H1 (cell line): ENCODE measurements at places on chromosomes 1 and 21.
A peak's percentile ranks its signal among the peaks of the same experiment; 100 is the strongest.

DNA sequence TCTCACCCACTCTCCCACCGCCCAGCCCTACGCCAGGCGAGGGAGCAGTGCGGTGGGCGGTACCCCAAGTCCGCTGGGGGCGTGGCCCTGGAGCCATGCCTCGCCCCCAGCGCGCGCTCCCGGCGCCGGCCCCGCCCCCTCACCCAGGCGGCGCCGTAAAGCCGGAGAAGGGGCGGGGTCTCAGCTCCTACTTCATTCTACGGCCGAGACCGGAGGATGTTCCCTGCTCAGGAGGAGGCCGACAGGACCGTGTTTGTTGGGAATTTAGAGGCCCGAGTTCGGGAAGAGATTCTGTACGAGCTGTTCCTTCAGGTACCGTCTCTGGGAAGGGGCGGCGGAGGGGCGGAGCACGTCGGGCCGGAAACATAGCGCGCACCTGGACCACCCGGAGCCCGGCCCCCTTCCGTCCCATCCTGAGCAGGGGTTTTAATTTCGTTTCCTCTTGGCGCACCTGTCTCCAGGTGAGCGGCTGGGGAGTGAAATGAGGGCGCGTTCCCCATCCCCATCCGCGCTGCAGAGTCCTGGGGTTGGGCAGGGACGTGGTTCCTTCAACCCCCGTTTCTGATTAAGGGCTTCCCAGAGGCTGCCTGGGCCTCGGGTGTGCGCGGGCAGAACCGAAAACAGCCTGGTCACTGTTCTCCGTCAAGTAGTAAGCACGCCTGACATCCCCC, at the start of gene RBM11:
TSS of gene RBM11 (plus strand) at position 187 of the 671 bp plus-strand sequence. CDS start at position 217, 30 bp downstream.
- peak; percentile 58 for DNase-seq

- DNase-seq, result no peak
Measured at GRCh38 chr1:52239708-52240001, 97.8 kb downstream of the ZFYVE9 start.

DNA sequence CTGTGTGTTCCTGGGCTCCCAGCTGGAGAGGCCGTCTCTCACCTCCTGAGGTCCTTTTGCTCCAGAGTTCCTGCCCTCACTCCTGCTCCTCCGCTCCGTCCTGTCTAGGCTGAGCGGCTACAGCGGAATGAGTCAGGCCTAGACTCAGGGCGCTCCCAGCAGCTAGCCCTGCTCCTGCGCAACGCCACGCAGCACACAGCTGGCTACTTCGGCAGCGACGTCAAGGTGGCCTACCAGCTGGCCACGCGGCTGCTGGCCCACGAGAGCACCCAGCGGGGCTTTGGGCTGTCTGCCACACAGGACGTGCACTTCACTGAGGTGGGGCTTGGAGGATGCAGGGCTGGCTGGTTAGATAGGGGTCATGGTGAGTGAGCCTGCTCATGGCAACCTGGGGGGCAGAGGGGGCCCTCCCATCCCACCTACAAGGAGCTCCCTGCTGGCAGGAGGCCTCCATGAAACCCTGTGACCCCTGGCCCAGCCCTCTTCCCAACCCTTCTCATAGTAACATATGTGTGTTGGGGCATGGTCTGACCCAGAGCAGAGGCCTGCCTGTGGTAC, 15.1 kb downstream of the PSRC1 start:
- no peak for DNase-seq

GRCh38 chr1:235045034-235045690, 83.5 kb downstream of the TOMM20 start:
- DNase-seq, result no peak
